A549 (cell line): ENCODE measurements at places on chromosomes 1 and 21. TPM values are rescaled to one million over a fixed set of nuclear protein-coding genes. Genes with fewer than 3 reads are reported as not detected.
A peak's percentile ranks its signal among the peaks of the same experiment; 100 is the strongest.

- peak; percentile 72 for DNase-seq
These were observed 35.8 kb downstream of the EPHX1 start for GRCh38 chr1:225845571-225846259.

DNA sequence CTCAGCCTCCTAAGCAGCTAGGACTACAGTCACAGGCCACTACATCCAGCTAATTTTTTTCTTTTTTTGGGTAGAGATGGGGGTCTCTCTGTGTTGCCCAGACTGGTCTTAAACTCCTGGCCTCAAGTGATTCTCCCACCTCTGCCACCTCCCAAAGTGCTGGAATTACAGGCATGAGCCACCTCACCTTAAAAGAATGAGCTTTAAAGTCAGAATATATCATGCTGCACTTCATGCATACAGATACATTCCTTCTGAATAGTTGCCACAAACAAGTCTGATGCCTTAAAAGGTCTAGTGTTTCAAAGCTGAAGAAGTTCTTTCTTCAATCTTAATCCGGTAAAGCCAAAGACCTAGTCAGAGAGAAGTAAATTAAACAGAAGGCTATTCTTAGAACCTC lies 23.8 kb upstream of the CPLANE2 start:
- no peak for DNase-seq

GRCh38 chr1:164771619-164772361 lies 212.8 kb downstream of the PBX1 start:
- peak; percentile 76 for DNase-seq

- DNase-seq: no peak
These were observed 41.5 kb upstream of the GBP6 start for GRCh38 chr1:89322402-89322801.

GRCh38 chr1:28815533-28816185 lies 3.7 kb downstream of the OPRD1 start:
- no peak for DNase-seq

DNA sequence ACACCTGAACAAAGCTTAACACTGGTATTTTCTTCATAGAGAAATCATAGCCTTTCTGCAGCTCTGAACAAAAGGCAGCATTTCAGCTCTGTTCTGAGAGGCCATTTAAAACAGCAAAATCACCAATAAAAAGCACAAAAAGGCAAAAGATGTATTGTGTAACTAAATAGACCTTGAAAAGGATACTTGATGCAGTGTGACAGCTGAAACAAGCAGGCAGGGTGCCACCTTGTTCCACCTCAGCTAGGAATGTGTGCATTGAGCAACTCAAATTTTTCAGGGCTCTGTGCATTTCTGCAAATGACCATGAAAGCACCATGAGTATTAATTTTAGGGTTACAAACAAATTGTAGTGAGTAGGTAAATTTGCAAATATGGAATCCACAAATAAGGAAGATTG lies 65.8 kb downstream of the RHOU start:
- DNase-seq: no peak

GRCh38 chr1:162568802-162569201 lies 7.3 kb downstream of the UAP1 start:
- DNase-seq: no peak

- peak; percentile 66 for DNase-seq
These were observed 251.4 kb downstream of the FAM72C start for GRCh38 chr1:143720087-143721023.

GRCh38 chr1:231699784-231700183 lies 73.2 kb downstream of the DISC1 start:
- DNase-seq: no peak

DNA sequence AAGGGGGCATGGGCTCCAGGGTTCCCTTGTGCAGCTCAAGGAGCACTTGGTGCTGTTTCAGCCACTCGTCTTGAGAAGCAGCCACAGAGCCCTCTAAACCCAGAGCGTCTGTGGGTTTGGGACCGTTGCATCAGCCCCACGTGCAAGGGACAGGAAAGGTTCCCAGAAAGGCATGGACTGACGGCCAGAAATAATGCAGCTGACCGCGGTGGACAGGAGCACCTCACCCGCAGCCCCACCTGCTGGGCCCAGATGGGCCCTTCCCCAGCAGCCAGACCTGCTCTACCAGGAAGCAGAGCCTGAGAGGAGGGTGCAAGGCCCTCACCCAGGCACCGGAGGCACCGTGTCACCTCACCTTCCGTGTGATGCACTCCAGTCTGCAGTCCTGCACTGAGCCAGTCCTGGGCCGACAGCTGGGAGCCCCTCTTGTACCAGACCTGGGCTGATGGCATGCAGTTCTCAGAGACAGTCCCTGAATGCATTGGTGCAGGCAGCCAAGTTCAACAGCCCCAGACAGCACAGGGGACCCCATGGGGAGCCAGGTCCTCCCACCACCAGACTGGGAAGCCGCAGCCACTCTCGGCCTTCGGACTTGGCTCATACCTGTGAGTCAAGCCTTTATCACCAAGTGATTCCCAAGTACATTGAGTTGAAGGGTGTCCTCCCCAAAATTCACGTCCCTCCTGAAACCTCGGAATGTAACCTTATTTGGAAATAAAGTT lies 4.8 kb upstream of the TFF3 start:
- DNase-seq: no peak

GRCh38 chr1:230268371-230269170 lies 157.6 kb downstream of the PGBD5 start:
- peak; percentile 64 for DNase-seq

DNA sequence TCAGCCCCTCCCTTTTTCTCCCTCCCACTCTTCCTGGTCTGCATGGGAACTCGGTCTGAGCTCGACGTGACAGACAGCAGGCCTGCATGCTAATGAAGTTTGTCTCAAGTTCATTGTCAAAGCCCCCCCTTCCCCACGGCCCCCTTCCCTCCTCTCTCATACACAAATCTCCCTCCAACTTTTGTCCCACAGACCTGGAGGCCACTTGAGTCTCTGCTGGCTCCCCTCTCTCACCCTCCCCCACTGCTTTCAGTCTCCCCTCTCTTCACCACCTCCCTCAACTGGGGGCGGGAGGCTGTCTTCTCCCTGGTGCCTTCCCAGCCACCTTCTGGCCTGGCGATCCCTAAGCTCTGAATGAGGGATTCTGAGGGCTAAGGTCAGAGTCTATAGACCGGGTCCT lies 61.3 kb downstream of the RHBG start:
- no peak for DNase-seq

DNA sequence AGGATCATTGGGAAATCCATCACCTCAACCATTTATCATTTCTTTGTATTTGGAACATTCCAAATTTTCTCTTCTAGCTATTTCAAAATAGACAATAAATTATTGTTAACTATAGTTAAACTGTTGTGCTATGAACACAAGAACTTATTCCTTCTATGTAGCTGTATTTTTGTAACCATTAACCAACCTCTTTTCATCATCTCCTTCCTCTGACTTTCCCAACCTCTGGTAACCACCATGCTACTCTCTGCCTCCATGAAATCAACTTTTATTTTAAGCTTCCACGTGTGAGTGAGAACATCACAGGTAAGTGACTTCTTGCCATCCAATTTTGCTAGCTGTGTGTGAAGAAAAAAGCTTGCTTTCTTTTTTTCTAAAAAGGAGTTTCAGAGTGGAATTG lies 418 bp downstream of the IFI44L start:
- no peak for DNase-seq

- no peak for DNase-seq
These were observed 65.2 kb downstream of the GBP6 start for GRCh38 chr1:89429062-89429461.

- no peak for DNase-seq
These were observed 282.6 kb downstream of the MRPL39 start for GRCh38 chr21:25324666-25325065.

DNA sequence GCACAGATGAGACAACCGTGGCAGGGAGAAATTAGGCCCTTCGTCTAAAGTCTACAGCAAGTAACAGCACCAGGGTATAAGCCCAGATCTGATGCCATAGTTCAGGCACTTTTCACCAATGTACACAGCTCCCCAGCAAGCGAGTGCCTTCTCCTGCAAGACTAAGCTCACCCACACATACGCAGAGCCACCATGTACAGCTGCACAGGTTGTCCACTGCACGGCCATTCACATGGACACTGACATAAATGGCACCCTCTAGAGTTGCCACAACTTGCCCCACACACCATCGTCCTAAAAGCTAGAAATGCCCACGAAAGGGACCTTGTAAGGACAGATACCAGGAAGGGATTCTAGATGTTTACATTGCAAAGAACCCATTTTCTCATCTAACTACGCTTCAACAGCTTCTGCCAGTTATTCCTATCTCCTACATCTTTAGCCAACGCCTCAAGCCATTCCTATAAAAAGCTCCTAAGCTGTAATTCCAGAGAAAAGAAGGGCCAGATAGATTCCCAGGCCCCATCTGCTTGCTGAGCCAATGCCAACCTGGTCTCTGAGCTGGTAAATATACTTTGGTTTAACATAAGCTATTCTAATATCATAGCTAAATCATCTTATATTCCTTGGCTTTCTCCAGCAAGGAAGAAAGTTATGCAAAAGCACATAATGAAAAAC lies 174.0 kb upstream of the KAZN start:
- no peak for DNase-seq

GRCh38 chr1:153459655-153460054 lies 796 bp downstream of the S100A7 start:
- no peak for DNase-seq

DNA sequence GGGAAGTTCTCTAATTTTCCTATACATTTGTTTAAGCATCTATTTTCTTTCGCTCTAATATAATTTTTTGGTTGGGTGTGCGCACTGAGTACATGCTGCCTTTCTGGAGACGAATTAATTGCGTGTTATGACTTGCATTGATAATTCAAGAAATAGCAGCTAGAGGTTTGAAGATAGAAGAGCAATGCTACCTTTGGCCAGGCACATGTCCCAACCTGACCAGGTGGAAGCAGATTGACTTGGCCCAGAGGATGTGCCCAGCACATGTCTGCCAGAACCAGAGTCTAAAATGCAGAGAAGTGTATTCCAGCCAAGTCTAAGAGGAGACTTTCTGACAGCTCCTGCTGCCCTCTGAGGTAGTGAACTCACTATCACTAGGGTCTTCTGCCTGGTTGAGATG lies 114.3 kb downstream of the SLC35F3 start:
- no peak for DNase-seq

- DNase-seq: no peak
These were observed at the start of gene SLC2A5 for GRCh38 chr1:9069326-9070100. Gene SLC2A5 (minus strand): TSS chr1:9069635. CDS start chr1:9069536, 99 bp downstream.

DNA sequence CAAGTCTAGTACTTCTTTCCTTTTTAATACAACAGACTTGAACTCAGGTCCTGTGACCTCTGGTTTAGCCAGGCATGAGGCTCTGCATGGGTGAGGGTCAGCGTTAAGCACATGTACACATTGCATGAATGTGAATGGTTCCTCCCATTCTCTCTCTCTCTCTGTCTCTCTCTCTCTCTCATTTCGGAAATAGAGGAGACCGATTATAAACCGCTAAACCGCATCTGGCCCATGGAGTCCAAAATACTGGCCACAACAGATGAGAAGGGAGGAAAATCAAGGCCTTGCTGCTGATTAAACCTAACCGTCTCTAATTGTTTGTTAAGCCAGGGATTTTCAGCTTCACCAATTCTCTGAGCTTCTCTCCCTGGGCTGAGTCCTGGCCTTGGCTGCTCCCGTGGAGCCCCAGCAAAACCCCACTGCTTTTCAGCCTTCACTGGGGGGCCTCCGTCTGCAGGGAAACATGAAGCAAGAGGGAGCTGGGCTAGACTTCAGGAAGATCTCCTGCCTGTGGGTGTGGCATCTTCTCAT lies 6.6 kb downstream of the RSPO1 start:
- DNase-seq: no peak

DNA sequence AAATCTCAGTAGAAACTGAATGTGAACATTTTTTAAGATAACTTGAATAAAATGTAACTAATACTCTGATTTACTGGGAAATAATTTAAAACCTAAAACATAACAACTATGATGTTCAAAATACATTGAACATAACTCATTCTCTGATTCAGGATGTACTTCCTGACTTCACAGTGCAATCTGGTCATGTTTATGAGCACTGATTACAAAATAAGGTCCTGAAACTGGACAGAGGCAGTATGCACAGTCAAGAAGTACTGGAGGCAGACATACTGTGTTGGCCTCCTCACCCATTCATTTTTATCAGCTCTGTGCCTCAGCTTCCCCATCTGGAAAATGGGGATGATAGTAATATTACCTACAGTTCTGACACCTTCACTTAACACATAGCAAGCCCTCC lies 651.3 kb downstream of the PTPRC start:
- DNase-seq: no peak

DNA sequence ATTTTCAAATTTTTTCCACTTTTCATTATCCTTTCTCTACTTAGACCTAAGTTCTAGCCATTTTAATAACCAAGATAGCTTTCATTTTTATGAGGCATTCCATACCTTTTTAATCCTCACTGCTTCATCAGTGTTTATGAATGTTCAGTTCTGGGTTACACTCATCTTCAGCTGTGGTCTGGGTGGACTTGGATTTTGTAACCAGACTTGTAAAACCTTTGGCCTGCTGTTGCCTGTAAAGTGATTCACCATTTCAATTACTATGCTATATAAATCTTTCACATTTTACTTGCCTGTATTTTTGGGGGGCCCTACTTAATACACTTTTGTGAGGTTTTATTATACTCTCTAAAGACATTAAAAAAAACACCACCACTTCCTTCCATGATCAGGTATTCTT lies 46.2 kb downstream of the USP25 start:
- DNase-seq: no peak

DNA sequence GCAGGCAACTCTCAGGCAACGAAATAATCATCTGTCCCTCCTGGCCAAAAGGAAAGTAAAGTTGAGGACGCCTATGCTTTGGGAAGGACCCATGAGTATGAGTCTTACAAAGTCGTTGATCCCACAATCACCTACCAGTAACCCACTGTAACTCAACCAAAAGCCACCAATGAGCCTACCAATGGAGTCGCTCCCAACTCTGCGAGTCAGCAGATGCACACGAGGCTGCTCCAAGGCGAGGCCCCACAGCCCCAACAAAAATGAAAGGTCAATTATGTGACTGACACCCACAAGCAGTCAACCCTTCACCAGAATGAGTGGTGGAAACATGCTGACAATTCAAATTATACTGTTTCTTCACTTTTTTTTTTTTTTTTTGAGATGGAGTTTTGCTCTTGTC lies 12.0 kb downstream of the SETD4 start:
- DNase-seq: no peak

GRCh38 chr1:211487672-211488208 lies 4.2 kb downstream of the RD3 start:
- no peak for DNase-seq

PRKAA2 gene
- 2.8 to 3.8 TPM (median 3.5 TPM) in 3 replicates for polyA plus RNA-seq

DDX20 gene
- polyA plus RNA-seq: 7.9 to 9.0 TPM (median 8.4 TPM) in 3 replicates

CYP4X1 gene
- 0.05 TPM in 1 of 3 replicates, not detected in the others for polyA plus RNA-seq

STIL gene
- polyA plus RNA-seq: 10.1 to 10.7 TPM (median 10.2 TPM) in 3 replicates

SIM2 gene
- polyA plus RNA-seq: 11.2 to 13.4 TPM (median 12.1 TPM) in 3 replicates

EVA1C gene
- 42.3 to 50.4 TPM (median 48.0 TPM) in 3 replicates for polyA plus RNA-seq

PGLYRP4 gene
- polyA plus RNA-seq: not detected in 3 replicates

PKP1 gene
- polyA plus RNA-seq: not detected in 3 replicates

AMPD1 gene
- polyA plus RNA-seq: not detected in 3 replicates

LAD1 gene
- polyA plus RNA-seq: 0.67 to 1.1 TPM (median 0.87 TPM) in 3 replicates

S100B gene
- not detected in 3 replicates for polyA plus RNA-seq

TSPEAR gene
- polyA plus RNA-seq: not detected in 3 replicates

TMEM234 gene
- polyA plus RNA-seq: 12.0 to 12.1 TPM (median 12.0 TPM) in 3 replicates

CELSR2 gene
- polyA plus RNA-seq: 5.6 to 5.9 TPM (median 5.6 TPM) in 3 replicates

SUSD4 gene
- polyA plus RNA-seq: 0.61 to 0.67 TPM (median 0.64 TPM) in 3 replicates

SNAP47 gene
- 26.7 to 29.6 TPM (median 29.6 TPM) in 3 replicates for polyA plus RNA-seq

RCSD1 gene
- polyA plus RNA-seq: 0.04 TPM in 1 of 3 replicates, not detected in the others

RABGAP1L gene
- 7.6 to 8.2 TPM (median 8.0 TPM) in 3 replicates for polyA plus RNA-seq

OR6K3 gene
- polyA plus RNA-seq: not detected in 3 replicates

CD5L gene
- polyA plus RNA-seq: not detected in 3 replicates
